ENCODE measurements at places on chromosomes 6 and 20.

DNA sequence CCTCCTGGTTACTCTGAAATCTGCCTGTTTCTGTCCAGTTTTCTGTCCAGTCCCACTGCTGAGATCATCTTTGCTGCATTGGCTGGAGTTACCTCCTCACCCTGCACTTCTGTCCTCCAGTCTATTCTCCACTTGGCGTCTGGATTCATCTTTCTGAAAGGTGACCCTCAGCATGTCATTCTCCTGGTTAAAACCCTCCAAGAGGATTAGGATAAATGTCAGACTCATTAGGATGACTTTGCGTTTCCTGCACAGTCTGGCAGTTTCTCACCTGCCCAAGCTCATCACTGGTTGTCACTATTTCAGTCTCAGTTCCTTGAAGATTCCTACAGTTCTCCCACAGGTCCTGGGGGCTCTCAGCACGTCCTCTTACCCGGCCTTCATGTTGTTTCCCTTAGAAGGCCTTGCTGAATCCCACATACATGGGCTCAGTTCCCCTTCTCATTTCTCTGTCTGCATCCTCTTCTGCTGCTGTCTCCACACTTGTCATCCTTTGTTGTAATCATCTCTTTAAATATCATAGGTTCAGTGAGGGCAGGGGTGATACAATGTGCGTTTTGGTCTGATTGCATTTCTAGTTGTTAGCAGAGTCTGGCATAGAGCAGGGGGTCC, 374.8 kb downstream of the QKI start:
- no peak for DNase-seq

- DNase-seq: no peak
Measured at GRCh38 chr20:48171071-48171470, 385.8 kb upstream of the SULF2 start.

GRCh38 chr6:2314641-2315040, 69.2 kb upstream of the GMDS start:
- DNase-seq: no peak

DNA sequence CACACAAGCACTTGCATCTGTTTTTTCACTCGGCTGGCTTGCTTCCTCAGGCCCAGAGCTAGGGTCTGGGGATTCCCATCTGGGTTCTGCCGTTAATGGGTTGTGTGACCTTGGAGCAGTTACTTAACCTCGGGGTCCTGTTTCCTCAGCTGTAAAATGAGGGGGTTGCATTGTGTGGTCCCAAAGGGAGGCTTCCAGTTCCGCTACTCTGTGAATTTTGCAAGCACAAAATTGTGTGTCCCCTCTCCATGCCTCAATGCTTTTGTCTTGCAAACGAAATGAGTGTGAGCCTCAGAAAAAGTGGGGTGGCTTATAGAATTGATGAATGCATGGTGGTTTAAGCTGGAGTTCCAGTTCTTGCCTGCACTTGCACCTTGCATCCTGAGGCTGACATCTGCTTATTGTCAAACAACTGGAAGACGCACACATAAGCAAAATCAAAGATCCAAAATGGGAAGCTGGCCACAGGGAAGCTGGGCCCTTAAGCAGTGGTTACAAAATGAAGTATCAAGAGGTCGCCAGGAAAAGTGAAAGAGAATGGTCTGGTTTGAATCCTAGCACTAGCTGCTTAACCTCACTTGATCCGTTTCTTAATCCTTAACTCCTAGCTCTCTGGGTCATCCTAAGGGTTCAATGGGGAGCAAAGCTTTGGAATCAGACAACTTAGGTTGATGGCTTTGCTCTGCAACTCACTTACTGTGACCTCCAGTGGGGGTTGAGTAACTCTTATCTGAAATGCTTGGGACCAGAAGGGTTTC, 490.6 kb downstream of the DHX35 start:
- DNase-seq: no peak

GRCh38 chr6:14621518-14621917, 503.9 kb downstream of the CD83 start:
- no peak for DNase-seq

DNA sequence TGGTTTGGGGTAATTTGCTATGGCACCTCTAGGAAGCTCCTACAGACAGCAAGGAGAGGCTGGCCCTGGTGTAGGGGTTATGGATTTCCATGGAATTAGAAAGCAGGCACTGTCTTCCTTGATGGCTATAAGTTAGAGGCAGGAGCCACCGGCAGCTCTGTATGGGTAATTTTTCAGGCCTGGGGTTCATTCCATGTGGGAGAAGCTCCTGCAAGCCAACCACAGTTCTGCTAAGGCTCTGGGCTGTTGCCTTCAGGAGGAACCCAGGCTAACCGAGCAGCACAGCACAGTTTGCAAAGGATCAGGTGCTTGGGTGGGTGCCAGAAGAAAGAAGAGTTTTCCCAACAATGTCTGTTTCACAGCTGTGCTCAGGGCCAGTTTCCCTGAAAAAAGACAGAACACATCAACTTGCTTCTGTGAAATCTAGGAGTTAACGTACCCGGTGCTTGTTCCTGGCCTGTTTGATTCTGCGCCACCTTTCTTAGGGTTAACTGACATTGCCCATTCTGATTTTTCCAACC, 162.8 kb upstream of the MYLIP start:
- no peak for DNase-seq

DNA sequence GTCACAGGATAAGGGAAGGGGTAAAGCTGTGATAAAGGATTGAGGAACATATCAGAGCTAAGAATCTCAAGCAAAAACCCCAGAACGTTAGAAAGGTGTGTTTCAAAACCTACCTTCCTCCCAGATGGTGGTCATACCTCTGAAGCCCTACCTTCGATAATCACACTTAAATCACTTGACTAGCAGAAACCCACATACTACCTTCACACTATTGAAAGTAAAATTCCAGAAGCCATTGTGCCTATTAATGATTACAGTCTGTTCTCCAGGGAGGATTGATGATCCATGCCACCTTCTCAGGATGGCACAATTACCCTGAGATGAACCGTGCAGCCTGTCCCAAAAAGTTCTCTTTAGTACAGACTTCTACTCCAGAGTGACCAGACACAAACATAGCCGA, 72.3 kb upstream of the SOX4 start:
- no peak for DNase-seq

GRCh38 chr6:22642254-22642653, 72.9 kb downstream of the HDGFL1 start:
- no peak for DNase-seq

- no peak for DNase-seq
Measured at GRCh38 chr20:48754292-48754691, 73.5 kb downstream of the PREX1 start.

GRCh38 chr20:4053071-4053919, 37.9 kb upstream of the RNF24 start:
- DNase-seq: no peak

GRCh38 chr20:51423810-51424209, 118.7 kb downstream of the NFATC2 start:
- DNase-seq: no peak

DNA sequence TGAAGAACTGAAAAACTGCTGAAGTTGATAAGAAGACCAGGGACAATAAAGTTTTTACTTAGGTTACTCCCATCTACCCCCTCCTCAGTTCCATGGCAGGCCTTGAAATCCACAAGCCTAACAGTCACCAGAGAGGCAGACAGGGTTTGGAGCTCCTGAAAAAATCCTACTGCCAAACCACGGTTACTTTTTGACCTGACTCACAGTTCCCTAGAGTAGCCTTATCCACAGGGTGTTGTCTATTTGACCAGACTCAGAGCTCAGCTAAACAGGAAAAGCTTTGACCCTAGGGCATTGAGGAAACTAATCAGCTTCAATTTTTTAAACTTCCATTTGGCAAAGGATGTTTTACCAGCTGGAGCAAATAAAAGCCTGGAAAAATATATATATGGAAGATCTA, 257.7 kb upstream of the NT5E start:
- DNase-seq: no peak

DNA sequence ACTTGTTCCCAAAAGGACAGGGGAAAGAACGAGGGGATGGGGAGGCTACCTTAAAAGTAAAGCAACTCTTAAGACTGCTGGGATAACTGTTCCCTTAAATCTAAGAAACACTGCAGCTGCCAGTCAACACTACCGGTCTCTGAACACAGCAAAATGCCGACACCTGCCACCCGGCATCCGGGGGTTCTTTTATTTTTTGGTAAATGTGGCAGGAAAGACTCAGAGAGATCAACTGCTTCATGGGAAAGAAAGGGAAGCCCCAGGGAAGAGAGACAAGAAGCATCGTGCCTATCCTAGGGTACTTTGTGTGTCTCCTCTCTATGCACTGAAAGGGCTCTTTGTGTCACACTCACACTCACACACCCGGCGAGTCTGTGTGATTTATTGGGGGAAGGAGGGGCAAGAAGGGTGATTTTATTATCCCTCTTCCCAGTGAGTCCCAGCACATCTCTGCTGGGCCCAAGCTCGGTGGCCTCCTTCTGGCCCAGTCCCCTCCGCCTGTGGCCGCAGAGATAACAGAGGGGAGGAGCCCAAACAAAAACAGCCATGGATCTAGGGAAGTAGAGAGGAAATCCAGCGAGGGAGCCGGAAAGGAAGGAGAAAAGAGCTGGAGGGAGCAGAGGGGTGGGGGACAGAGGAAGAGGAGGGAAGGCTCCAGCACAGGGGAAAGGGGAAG, 1.4 kb downstream of the FYN start:
- no peak for DNase-seq

GRCh38 chr6:167247814-167248595, 43.1 kb upstream of the UNC93A start:
- no peak for DNase-seq

- DNase-seq: no peak
Measured at GRCh38 chr6:148771212-148771601, 24.4 kb downstream of the UST start.

DNA sequence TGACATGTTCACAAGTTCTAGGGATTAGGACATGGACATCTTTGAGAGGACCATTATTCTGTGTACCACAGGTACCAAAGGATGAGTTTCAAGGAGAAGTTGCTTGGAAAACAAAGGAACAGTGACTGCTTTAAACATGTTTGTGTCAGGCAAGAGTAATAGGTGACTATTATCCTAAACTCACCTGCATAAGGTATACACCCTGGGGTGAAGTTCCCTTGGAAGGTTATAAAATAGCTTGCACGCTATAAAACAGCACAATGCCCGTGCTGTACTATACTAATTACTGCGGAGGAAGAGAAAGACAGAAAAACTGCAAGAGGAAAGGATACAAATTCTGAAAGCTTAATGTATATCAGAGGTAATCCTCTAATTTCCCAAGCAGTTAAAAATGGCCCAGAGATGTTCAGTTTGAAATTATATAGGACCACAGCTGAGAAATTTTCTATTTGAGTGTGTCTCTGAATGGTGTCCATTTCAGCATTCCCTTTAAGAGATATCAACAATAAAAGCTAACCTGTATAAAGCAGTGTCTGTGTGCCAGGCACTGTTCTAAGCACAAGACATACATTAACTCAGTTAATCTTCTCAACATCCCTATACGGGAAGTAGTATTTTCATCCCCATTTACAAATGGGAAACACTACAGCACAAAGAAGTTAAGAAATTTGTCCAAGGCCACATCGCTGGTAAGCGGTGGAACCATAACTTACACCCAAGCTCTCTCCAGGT, 19.7 kb downstream of the TBC1D32 start:
- no peak for DNase-seq

GRCh38 chr6:100780648-100781047, 100.5 kb downstream of the ASCC3 start:
- DNase-seq: no peak

- no peak for DNase-seq
Measured at GRCh38 chr20:51454250-51454865, 88.2 kb downstream of the NFATC2 start.
